ENCODE measurements at places on chromosomes 4 and X.
A peak's percentile ranks its signal among the peaks of the same experiment; 100 is the strongest.

DNA sequence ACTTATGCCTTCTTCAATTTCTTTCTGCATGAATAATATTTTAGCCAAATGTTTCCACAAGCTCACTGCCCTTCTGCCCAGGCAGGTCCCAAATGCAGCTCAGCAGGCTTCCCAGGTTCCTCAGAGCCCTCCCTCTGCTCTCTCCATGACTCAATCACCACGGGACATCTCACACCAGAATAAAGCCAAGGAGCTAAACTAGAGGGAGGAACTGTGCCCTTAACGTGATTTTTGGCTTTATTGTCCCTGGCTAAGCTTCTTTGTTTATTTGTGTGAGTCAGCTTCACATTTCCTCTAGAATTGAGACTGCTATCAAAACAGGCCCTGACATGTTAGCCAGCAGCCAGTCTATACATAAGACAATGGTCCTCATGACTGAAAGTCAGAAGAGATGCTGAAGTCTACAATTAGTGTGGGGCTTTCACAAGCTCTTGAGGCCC lies 186.4 kb upstream of the GALNT7 start:
- no peaks in the 10 kb centered on the region for H3K36me3 ChIP-seq
- peaks cover 6% of the 10 kb centered on the region for H3K4me1 ChIP-seq
- H3K27me3 ChIP-seq: no peaks in the 10 kb centered on the region
- H3K4me3 ChIP-seq: no peak overlapping the region
- DNase-seq: no peak

DNA sequence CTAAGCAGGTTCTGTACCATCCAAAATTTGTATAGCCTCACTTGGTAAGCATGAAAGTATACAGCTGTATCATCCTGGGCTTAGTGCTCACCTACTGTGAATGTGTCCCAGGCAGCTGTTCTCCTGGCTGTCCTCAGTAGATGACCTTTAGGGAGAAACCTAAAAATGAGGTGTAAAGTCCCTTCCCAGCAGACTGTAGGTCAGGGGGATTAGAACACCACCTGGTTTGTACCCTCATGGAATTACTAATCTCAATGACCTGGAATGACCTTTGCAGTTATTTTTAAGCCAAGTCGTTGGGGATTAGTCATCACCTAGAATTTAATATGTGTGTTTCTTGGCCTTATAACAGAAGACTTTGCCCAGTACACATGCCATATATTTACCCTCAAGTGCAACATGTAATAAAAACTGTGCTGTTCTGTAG lies 39.1 kb upstream of the MBTPS2 start:
- H3K27ac ChIP-seq: no peak overlapping the region
- no peaks in the 10 kb centered on the region for H3K36me3 ChIP-seq
- no peak for DNase-seq
- H3K4me1 ChIP-seq: peaks cover 8% of the 10 kb centered on the region
- H3K27me3 ChIP-seq: peaks cover 3% of the 10 kb centered on the region

GRCh38 chr4:54659749-54660535 lies 2.2 kb downstream of the KIT start:
- DNase-seq: no peak
- H3K27ac ChIP-seq: no peak overlapping the region
- H3K27me3 ChIP-seq: peaks cover 47% of the 10 kb centered on the region
- H3K4me3 ChIP-seq: peak overlapping the region; percentile 91

DNA sequence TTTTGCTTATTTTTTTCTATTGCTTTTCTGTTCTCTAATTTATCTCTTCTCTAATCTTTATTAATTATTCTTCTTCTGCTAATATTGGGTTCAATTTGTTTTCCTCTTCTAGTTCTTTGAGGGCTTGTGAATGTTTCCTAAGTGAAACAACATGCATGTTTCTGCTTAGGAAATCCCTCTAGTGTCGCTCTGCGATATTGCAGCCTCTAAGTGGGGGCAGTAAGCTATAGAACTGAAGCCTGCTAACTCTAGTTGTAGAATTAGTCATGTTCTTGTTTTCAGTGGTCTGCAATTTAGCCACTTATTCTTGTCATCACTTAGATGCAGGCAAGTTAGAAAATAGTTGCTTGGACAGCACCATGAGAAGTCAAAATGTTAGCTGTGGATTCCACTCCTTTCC lies 222.6 kb downstream of the SPIN4 start:
- no peaks in the 10 kb centered on the region for H3K27me3 ChIP-seq
- no peaks in the 10 kb centered on the region for H3K4me1 ChIP-seq
- no peak overlapping the region for H3K27ac ChIP-seq
- peak; percentile 1 for DNase-seq
- H3K36me3 ChIP-seq: no peaks in the 10 kb centered on the region
- H3K4me3 ChIP-seq: no peak overlapping the region

GRCh38 chr4:36587909-36588472 lies 306.6 kb downstream of the DTHD1 start:
- H3K4me3 ChIP-seq: no peak overlapping the region
- no peak for DNase-seq
- no peaks in the 10 kb centered on the region for H3K36me3 ChIP-seq
- no peak overlapping the region for H3K27ac ChIP-seq
- no peaks in the 10 kb centered on the region for H3K4me1 ChIP-seq
- H3K27me3 ChIP-seq: peaks cover 7% of the 10 kb centered on the region

DNA sequence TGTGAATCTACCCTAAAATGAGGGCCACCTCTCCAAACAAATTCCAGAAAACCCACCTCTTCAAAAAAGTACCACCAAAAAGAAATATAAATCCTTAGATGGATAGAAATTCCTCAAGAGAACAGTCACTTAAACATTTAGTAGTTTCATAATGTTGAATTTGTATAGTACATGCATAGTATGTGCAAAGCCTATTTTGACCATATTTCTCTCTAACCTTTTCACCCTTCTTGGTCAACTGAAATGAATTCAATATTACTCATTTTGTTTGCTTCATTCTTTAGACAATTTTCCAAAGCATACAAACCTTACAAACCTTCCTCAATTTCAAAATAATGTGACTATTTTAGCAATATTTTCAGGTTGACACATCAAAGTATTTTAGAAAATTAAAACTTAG lies 4.1 kb downstream of the RHOXF1 start:
- peaks cover 5% of the 10 kb centered on the region for H3K36me3 ChIP-seq
- no peaks in the 10 kb centered on the region for H3K4me1 ChIP-seq
- DNase-seq: no peak

GRCh38 chr4:102560571-102561341 lies 59.6 kb downstream of the NFKB1 start:
- no peaks in the 10 kb centered on the region for H3K4me1 ChIP-seq
- no peak overlapping the region for H3K27ac ChIP-seq
- H3K4me3 ChIP-seq: no peak overlapping the region

- H3K4me3 ChIP-seq: no peak overlapping the region
- peaks cover 80% of the 10 kb centered on the region for H3K4me1 ChIP-seq
- no peak for DNase-seq
These were observed 71.8 kb downstream of the RTL9 start for GRCh38 chrX:110430293-110431076.

GRCh38 chr4:188282471-188283232 lies 143.4 kb downstream of the TRIML1 start:
- H3K36me3 ChIP-seq: no peaks in the 10 kb centered on the region
- H3K27ac ChIP-seq: no peak overlapping the region
- peak; percentile 43 for DNase-seq
- peaks cover 66% of the 10 kb centered on the region for H3K27me3 ChIP-seq
- no peaks in the 10 kb centered on the region for H3K4me1 ChIP-seq

GRCh38 chr4:16225167-16225862 lies 956 bp downstream of the TAPT1 start:
- H3K36me3 ChIP-seq: peaks cover 3% of the 10 kb centered on the region
- H3K27me3 ChIP-seq: no peaks in the 10 kb centered on the region
- peak overlapping the region; percentile 86 for H3K27ac ChIP-seq
- DNase-seq: no peak
- peak overlapping the region; percentile 88 for H3K4me3 ChIP-seq

DNA sequence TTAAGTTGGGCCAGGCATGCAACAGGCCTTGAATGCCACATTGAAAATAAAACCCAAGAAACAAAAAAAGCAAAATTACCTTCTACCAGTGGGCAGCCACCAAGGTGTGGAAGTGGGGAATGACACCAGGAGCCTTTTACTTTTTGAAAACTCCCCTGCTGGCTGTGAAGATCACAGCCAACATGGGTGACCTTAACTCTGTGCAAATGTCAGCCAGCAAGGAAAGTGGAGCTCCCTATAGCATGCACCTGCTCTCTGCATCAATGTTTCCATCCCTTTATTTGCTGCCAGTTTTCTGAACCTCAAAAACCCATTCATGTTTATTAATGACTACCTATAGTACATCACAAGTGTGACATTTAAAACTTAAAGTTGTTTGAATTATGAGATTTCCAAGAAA lies 63.7 kb downstream of the HS3ST1 start:
- H3K4me1 ChIP-seq: peaks cover 7% of the 10 kb centered on the region
- DNase-seq: no peak
- no peaks in the 10 kb centered on the region for H3K36me3 ChIP-seq
- H3K4me3 ChIP-seq: no peak overlapping the region
- H3K27me3 ChIP-seq: peaks cover 2% of the 10 kb centered on the region

- H3K4me3 ChIP-seq: peak overlapping the region; percentile 93
- DNase-seq: no peak
- peaks cover 17% of the 10 kb centered on the region for H3K36me3 ChIP-seq
- peak overlapping the region; percentile 98 for H3K27ac ChIP-seq
- H3K27me3 ChIP-seq: peaks cover 3% of the 10 kb centered on the region
These were observed 1.2 kb downstream of the TFE3 start for GRCh38 chrX:49041744-49042580.

DNA sequence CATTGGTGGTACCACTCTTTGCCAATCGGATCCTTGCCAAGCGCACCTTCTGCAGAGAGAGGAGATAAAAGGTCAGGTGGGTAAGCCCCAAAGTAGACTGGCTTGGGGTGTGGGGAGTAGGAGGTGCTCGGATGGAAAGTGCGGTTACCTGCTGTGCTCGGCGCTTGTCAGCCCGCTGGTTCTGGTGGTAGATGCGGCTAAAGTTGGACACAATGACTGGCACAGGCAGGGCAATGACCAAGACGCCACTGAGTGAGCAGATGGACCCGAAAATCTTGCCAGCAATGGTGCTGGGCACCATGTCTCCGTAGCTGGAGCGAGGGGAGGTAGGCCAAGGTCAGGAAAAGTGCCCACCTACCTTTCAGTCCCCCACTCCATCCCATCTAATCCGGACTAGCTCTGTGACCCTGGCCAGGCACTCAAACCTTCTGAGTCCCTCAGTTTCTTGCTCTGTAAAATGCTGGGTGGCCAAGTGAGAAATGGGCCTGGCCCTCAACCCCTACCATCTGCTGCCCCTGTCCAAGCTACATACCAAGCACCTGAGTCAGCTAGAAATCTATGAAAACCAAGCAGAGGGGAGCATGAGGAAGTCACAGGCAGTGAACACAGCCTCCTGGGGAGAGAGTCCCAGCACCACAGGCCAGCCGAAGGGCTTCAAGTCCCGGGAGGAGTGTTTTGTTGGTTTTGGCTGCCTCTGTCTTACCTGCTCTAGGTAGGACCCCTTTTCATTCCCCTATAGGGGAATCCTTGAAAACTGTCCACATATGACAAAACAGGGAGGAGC lies 4.7 kb downstream of the KCND1 start:
- peaks cover 2% of the 10 kb centered on the region for H3K27me3 ChIP-seq
- H3K27ac ChIP-seq: no peak overlapping the region
- no peak overlapping the region for H3K4me3 ChIP-seq
- H3K36me3 ChIP-seq: peaks cover 5% of the 10 kb centered on the region

DNA sequence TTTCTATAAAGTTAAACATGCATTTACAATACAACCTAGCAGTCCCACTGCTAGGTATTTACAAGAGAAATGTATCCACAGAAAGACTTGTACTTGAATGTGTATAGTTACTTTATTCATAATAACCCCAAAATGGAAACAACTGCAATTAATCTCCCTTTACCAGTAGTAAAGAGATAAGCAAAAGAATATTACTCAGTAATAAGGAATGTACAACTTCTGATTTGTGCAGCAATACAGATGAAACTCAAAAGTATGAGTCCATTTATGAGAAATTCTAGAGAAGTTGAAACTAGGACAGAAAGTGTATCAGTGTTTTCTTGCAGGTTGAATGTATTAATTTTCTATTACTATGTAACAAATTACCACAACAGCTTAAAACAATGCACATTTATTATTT lies 15.2 kb downstream of the USP53 start:
- H3K4me3 ChIP-seq: no peak overlapping the region
- H3K27ac ChIP-seq: no peak overlapping the region
- peaks cover 47% of the 10 kb centered on the region for H3K36me3 ChIP-seq

GRCh38 chr4:4358093-4358854 lies 28.6 kb upstream of the NSG1 start:
- no peaks in the 10 kb centered on the region for H3K36me3 ChIP-seq
- H3K27ac ChIP-seq: no peak overlapping the region
- peaks cover 5% of the 10 kb centered on the region for H3K27me3 ChIP-seq

DNA sequence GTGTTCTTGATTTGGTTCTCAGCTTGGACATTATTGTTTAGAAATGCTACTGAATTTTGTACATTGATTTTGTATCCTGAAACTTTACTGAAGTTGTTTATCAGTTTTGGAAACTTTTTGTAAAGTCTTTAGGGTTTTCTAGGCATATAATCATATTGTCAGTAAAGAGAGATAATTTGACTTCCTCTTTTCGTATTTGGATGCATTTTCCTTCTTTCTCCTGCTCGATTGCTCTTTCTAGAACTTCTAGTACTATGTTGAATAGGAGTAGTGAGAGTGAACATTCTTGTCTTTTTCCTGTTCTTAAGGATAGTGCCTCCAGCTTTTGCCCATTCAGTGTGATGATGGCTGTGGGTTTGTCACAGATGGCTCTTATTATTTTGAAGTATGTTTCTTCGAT lies 24.1 kb downstream of the TMPRSS11A start:
- H3K36me3 ChIP-seq: no peaks in the 10 kb centered on the region
- no peak overlapping the region for H3K4me3 ChIP-seq
- no peaks in the 10 kb centered on the region for H3K27me3 ChIP-seq
- no peak overlapping the region for H3K27ac ChIP-seq

GRCh38 chr4:108170631-108171338 lies 2.1 kb upstream of the LEF1 start:
- H3K27me3 ChIP-seq: no peaks in the 10 kb centered on the region
- peaks cover 61% of the 10 kb centered on the region for H3K4me1 ChIP-seq
- DNase-seq: no peak
- H3K27ac ChIP-seq: peak overlapping the region; percentile 98

- peaks cover 66% of the 10 kb centered on the region for H3K27me3 ChIP-seq
- peaks cover 28% of the 10 kb centered on the region for H3K4me1 ChIP-seq
- H3K4me3 ChIP-seq: peak within 1 kb of the TSS; percentile 81
- H3K27ac ChIP-seq: no peak within 1 kb of the TSS
- DNase-seq: peak; percentile 64
- no peaks in the 10 kb centered on the region for H3K36me3 ChIP-seq
These were observed at the start of gene APLN for GRCh38 chrX:129654652-129655546. Gene APLN, minus strand, starts transcription at chrX:129654956. Its CDS starts 326 bp downstream, at chrX:129654630.

GRCh38 chrX:5236096-5236495 lies 992.6 kb downstream of the NLGN4X start:
- no peak for DNase-seq
- peaks cover 5% of the 10 kb centered on the region for H3K4me1 ChIP-seq
- H3K4me3 ChIP-seq: no peak overlapping the region
- H3K27ac ChIP-seq: no peak overlapping the region
- H3K27me3 ChIP-seq: no peaks in the 10 kb centered on the region

DNA sequence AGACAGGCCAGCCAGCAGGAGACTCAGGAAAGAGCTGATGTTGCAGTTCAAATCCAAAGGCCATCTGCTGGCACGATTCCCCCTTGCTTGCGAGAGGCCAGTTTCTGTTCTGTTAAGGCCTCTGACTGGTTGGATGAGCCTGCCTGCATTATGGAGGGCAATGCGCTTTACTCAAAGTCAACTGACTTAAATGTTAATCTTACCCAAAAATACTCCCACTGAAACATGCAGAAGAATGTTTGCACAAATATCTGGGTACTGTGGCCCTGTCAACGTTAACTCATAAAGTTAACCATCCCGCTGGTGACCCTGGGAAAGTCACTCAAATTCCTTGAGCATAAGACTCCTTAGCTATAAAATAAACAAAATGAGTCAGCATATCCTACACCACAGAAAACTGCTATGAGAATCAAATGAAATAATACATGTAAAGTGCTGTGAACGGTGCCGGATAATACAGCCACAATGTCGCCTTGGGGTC lies 326.4 kb downstream of the EVC2 start:
- no peak overlapping the region for H3K27ac ChIP-seq
- no peak for DNase-seq
- no peaks in the 10 kb centered on the region for H3K36me3 ChIP-seq
- H3K4me3 ChIP-seq: no peak overlapping the region
